ENCODE measurements at places on chromosomes 4 and X.

DNA sequence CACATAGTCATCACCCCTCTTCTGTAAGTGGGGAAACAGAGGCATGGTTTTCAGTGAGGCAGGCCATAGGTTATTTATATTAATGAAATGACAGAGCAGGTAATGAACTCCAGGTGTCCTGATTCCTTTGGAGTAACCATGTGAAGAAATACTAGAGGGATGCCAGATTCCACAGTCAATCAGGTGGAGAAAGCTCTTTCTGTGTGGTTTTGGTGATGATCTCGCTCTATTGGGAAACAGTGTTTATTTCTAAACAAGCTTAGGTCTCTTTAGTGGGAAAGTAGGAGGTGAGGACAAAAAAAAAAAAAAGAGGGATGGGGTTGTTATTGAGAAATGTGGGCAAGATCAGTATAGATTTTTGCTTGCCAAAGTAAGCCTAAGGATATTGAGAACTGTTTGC, 12.2 kb downstream of the DOCK11 start:
- no peak for DNase-seq

GRCh38 chr4:39466747-39467146, 7.9 kb downstream of the LIAS start:
- no peak for DNase-seq

GRCh38 chr4:98612318-98613250, 45.8 kb downstream of the TSPAN5 start:
- no peak for DNase-seq

- DNase-seq = no peak
These were observed 28.6 kb upstream of the NFKB1 start for GRCh38 chr4:102472441-102473013.

All from stimulated activated CD4-positive, alpha-beta T cell treated with anti-CD3 and anti-CD28 coated beads, Interleukin-1b, Interleukin-23, amount 100 ng/mL, for 1 hour (primary cell).